Stimulated activated CD4-positive, alpha-beta T cell treated with anti-CD3 and anti-CD28 coated beads, TNF-alpha, amount 100 ng/mL, for 1 hour (primary cell): ENCODE measurements at places on chromosomes 6 and 20.

- no peak for DNase-seq
These were observed 202.7 kb downstream of the CLIC5 start for GRCh38 chr6:45812922-45813321.

DNA sequence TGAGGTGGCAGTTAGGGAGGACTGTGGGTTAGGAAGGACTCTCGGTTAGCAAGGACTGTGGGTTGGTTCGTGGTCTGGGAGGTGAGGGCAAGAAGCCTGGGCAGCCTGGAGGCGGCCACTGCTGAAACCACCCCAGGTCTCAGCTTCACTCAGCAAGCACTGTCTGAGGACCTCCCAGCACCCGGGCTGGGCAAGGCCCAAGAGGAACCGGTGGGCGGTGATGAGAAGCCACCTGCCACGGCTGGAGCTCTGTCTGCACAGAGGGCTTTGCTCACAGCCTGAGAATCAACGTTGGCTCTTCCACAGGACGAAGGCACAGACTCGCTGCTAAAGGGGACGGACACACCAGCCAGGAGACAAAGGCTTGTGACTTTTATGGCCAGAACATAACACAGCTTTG is 69.3 kb downstream of the DACT2 start:
- DNase-seq: no peak

DNA sequence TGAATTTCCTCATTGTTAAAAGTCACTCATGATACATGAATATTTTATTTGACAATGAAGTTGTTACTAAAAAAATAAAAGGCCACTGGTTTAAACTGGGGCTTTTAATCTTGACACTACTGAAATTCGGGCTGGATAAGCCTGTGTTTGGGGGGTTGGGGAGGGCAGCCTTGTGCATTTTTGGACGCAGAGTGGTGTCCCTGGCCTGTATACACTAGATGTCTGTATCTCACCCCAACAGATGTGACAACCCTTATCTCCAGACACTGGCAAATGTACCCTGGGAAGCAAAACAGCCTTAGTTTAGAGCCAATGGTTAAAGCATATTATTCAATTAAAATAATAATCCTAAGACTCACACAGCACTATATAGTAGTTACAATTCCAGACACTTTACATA is 24.8 kb downstream of the MAN1A1 start:
- no peak for DNase-seq

- no peak for DNase-seq
These were observed 20.0 kb downstream of the ZNF341 start for GRCh38 chr20:33751775-33752174.

DNA sequence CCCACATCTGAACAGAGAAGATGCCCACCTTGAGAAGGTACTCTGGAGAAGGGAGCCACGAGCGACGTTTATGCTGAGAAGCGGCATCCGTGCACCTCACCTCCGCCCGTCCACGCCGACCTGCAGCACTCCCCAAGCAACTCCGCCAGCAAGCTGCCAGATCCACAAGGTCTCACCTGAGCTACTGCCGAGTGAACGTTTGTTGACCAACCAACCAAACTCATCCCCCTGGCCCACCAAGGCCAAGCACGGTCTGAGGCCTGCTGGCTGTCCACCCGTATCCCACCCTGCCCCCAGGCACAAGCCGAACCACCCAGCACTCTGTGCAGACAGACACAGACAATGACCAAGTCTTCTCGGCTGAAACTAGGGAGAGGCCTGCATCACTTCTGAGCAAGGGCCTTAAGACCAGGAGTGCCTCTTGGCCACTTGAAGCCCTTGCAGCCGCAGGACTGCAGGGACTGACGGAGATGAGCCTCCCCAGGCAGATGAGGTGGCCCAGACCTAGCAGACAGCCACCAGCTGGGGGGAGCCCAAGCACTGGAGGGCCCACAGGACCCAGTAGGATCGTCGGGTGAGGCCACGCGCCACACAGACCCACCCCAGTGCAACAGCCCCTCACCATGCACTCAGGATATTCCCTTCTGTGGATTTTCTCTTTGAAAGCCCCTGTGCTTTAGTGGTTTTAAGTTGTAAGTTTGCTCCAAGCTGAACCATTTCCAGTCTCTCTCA is 12.1 kb downstream of the TAF4 start:
- no peak for DNase-seq

DNA sequence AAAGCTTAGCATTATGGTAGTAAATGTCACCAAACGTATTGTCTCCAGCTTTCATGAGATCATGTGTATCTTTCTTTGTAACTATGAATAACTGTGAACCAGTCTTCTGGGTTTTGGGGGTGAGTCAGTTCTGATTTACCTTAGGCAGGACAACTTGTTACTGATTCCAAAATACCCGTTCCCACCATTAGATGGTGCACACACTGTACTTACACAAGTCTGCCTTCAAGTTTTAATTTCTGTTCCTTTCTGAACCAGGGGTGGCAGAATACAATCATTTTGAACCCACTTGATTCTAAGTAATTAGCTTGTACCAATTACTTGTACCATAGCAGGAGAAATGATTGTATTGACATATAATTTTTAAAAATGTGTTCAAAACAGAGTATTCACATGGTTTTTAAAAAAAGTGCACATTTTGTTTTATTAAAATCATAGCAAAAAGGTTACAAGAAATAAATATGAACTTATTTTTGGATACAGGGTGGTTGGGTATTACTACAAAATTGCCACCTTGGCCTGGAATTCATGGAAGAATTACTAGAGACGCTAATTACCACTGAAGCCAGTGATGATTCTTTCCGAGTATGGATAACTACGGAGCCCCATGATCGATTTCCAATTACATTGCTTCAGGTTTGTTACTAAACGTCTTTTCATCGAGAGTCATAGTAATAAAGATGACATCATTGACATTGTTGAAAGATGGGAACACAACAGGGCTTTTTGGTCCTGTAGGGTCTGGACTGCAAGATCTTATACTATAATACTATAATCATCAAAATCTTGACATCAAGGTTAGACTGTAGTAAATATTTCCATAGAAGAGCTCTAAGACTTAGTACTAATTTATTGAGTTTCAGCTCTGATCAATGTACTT is 75.2 kb upstream of the GLP1R start:
- no peak for DNase-seq

GRCh38 chr20:45818239-45818638 is 5.8 kb downstream of the UBE2C start:
- no peak for DNase-seq

GRCh38 chr6:148343047-148343782 is 577 bp downstream of the SASH1 start:
- DNase-seq: no peak

- DNase-seq: no peak
These were observed 16.3 kb downstream of the LRRC1 start for GRCh38 chr6:53811082-53811481.

GRCh38 chr6:33190504-33191107 is 1.7 kb downstream of the COL11A2 start:
- DNase-seq: no peak

- no peak for DNase-seq
These were observed 531.4 kb upstream of the RNF217 start for GRCh38 chr6:124430740-124431318.

DNA sequence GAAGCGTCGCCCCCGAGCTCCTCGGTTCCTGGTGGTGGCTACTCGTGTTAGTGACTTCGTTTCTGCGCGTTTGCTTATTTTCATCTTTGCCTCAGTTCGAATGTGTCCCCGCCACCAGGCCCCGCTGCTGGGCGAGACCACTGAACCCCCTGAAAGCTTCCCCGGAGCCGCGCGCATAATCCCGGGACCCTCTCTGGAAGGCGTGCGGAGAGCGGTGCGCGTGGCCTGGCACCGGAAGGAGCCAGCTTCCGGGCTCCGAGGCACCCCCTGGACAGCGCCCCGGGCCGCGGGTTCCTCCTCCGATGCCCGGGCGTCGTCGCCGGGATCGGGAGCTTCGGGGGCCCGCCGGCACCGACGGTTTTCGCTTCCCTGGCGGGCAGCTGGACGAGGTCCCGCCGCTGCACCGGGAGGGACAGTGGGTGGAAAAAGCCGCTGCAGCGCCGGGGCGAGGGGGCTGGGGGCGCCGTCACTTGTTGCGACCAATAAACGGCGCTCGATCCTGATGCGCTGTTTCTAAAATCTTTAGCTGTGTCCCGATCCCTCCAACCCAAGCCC is 643 bp upstream of the SLC35D3 start:
- DNase-seq: no peak

GRCh38 chr20:53099856-53100255 is 127.7 kb downstream of the TSHZ2 start:
- no peak for DNase-seq

GRCh38 chr6:140563728-140564127 is 1189.3 kb upstream of the CITED2 start:
- no peak for DNase-seq

GRCh38 chr6:156853733-156854132 is 76.6 kb downstream of the ARID1B start:
- no peak for DNase-seq

DNA sequence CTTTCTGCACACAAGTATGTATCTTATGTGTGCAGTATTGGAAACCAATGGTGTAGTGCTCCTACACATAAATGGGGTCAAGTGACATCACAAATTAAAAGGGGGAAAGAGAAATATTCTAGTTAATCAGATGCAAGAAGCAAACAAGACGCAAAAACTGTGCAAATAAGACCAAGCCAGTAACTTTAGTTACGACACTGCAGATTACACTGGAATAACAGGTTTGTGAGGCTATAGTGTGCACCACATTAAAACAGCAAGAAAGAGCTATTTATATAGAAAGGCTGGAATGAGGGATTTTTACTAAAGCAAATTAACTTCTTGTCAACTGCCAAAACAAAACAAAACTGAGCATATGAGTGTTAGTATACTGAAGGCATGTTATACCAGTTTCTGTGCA is 45.8 kb downstream of the NR2E1 start:
- no peak for DNase-seq

GRCh38 chr6:127178746-127179145 is 60.3 kb downstream of the RSPO3 start:
- no peak for DNase-seq

DNA sequence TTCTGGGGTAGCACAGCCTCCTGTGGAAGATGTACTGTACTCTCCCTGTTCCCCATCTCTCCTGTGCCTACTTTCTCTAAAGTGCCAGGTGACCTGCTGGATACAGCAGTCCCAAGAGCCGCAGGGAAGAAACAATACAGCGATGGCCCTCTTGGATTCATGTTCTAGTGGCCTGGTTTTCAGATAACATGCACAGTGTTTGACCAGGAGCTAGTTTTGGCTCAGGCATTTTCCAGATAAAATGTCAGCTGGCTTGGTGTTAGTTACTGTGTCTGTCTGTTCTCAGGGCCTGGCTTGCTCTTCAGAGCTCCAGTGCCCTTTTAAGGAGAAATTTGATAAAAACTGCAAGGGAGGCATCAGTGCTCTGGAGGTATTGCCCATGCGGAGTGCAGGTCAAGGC is 41.3 kb downstream of the GABRR2 start:
- no peak for DNase-seq

DNA sequence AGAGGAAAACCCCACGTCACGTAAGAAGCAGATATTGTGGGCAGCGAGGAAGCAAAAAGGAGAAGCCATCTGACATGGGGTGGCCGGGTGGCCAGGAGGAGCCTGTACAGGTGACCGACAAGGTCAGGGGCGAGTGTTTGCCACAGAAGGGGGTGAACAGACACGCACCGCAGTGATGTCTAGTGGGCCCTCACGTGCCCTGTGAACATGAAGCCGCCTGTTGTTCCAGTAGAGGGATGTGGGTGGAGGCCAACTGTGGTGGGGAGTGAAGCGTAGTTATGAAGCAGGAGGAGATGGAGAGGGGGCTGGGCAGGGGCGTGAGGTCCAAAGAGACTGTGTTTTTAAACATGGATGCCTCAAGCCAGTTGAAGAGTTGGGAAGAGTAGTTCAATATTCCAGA is 20.5 kb downstream of the MYT1 start:
- no peak for DNase-seq

DNA sequence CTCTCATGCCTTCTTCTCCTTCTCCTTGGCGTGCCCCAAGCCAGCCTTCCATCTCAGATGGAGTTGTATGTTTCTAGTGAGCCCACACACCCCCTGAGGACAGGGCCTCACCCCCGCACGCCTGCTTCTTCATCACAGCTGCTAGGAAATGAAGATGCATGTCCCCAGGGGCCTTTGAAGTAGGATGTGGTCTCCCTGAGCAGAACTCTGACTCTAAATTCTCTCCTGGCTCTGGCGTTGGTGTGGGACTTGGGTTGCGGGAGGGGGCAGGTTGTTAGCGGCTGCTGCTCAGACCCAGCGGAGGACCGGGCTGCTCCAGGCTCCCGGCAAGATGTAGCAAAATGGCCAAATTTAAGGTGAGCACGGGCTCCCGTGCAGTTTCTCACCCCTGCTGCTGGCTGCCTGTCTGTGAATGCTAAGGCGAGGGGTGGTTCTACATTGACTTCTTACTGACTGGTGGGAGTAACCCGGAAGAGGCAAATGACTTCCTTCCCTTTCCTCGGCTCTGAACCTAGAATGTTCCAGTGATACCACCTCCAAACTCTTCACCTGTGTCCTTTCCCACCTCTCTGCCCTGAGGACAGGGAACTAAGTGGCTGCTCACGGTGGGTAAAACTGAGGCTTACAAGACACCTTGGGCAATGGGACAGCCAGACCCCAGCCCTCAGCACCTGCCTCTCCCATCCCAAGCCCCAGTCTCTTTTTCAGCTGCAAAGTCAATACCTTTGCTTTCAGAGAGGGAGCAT is 8.8 kb downstream of the SYNJ2 start:
- no peak for DNase-seq

DNA sequence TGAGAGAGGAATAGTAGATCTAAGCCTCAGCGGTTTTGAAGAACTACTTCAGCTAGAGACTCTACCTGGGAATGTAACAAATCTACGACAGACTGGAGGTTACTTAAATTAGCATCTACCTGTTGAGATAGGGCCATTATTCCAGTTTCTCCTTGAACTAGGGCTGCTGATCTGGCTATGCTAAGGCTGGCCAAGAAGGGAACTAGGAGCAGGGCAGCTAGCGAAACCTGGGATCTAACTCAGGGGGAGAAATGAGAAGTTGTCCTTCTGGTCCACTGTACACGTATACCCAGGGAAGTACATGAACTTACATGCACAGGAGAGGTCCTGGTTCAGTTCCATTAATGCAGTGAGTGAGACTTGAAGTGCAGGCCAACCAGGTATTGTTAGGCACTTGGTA is 156.7 kb downstream of the TRIM27 start:
- DNase-seq: no peak

DNA sequence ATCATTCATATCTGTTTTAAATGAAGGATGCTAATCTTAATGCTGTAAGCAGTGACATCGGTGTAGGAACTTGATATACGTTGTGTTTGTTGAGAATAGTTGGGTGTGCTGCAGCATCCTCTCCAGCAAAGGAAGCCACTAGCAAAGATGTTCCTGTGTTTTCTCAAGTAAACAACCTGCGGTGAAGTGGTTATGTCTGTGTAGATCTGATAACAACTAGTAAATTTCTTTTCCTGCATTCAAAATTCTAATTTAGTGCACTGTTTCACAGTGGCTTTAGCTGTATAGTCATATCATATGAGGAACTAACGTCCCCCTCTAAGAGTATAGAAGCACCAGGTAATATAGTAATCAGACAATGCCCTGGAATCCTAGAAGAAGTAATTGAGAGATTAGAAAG is 38.7 kb downstream of the NCOA7 start:
- DNase-seq: no peak
